NCI-H146 (cell line): ENCODE measurements at places on chromosomes 16 and 17.
A peak's percentile ranks its signal among the peaks of the same experiment; 100 is the strongest.

DNA sequence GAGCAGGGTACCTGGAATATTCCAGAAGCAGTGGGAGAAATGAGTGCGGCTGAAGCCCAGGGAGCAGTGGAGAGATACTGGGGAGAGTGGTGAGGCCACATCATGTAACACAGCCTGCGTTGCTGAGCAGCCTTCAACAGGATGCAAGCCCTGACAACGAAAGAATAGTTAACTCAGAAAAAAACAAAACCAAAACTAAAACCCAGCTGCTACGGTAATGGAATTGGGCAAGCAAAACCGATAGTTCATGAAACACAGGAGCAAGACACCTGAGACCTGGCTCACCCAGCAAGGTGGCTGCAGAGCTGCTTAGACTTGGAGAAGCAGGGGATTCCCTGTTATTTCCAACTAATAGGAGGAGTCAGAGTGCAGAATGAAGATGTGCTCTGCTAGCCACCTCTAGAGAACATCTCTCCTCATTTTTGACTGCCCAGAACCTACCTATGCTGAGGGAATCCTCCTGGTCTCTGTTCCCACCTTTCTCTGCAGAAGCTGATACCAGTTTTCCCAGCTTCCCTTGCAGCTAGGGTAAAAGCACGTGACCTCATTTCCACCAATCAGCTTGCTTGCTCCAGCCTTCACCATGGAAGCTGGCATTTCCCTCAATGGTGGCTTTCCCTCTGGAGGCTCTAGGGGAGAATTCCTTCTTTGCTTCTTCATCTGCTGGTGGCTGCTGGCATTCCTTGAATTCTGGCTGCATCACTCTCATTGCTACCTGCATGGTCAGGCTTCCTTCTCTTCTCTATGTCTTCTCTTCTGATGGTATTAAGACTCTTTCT is 59.4 kb upstream of the XYLT1 start:
- DNase-seq, result no peak

DNA sequence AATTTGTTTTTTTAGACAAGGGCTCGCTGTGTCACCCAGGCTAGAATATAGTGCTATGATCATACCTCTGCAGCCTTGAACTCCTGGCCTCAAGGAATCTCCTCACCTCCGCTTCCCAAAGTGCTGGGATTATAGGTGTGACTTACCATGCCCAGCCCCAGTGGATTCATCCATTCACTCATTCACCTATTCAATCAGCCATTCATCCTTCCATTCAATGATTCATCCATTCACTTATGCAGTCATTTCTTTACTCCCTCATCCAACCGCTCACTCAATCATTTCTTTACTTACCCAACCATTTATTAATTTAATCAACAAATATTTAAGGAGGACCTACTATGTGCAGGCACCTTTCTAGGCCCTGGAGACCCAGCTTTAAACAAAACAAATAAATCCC is 25.7 kb downstream of the DEXI start:
- no peak for DNase-seq

DNA sequence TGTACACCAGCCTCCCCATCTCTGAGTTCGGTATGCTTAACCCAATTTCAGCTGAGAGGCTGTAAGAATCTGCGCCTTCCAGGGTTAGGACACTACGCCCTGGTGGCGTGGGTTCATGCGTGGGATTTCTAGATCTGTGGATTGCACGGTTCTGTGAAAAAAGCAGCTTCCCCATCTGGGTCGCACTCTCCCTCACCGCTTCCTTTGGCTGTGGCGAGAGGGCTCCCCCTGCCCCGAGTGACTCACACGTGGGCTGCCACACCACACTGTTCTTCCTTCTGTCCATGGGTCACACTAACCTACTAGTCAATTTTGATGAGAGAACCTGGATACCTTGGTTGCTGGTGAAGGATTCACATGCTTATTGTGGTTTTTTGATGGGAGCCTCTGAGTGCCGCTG is 256.0 kb upstream of the MAF start:
- DNase-seq, result no peak

DNA sequence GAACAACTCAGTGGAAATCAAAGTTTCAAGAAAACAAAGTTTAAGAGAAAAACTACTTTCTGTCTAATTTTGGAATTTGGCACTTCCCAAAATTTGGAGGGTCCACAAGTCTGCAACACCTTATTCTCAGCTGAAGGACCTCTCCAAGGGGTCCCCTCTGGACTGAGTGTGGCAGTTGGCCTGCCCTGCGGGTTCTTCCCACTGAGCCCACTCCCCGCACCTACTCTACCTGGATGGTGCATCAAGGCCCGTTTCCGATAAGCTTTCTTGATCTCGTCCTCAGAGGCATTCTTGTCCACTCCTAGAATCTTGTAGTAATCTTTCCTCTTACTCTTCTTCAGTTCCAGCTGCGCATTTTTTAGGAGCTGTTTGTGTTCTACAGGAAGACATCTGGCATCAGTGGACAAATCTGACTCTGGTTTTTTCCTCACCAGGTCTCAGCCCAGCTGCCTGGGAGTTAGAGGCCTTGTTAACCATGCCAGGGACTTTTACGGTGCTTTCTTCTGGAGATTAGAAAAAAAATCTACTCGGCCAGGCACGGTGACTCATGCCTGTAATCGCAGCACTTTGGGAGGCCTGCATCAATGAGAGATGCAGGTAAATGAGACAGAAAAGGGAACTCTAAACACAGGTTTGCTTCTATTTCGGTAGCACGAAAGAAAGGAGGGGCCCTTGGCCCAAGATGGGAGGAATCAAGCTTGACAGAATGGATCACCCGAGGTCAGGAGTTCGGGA is 15.6 kb downstream of the CNP start:
- DNase-seq, result no peak

DNA sequence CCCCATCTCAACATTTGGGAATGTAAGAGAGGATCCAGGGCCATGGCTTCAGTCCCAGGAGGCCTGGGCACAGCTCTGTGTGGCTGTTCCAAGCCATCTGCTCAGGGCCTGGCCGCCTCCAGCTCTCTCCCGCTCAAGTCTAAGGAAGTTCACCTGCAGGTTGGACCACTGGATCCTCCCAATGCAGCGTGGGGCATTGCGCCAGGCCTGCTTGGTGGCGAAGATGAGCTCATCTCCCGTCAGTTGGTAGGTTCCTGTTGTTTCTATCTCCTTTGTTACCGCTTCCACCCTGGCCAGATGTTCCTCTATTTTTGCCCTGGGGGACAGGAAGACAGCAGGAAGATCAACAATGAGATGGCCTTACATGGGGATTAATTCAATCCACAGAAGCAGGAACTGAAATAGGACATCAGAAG is 17.5 kb downstream of the NOS2 start:
- no peak for DNase-seq

- DNase-seq, result no peak
Observed at GRCh38 chr16:80274576-80275191, 266.1 kb upstream of the DYNLRB2 start.

DNA sequence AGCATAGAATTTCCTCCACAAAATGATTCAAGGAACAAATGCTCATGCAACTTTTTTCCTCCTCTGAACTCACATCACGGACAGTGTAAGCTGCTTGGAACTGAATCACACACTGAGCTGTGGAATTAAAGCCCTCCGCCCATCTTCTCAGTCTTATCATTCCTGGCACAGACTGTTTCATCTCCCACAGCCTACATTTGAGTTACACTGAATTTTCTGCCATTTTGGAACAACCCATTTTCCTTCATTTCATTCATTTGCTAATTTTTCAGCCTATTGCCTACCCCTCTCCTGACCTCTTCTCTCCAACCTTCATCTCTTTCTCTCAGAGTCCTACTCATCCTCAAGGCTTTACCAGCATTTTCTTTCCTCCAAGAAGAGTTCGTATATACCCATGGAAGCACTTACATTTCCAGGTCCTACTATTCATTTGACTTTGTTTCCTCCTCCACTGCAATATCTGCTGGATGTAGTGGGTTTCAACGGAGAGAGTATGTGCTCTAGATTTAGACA is 39.1 kb upstream of the TOM1L1 start:
- no peak for DNase-seq

DNA sequence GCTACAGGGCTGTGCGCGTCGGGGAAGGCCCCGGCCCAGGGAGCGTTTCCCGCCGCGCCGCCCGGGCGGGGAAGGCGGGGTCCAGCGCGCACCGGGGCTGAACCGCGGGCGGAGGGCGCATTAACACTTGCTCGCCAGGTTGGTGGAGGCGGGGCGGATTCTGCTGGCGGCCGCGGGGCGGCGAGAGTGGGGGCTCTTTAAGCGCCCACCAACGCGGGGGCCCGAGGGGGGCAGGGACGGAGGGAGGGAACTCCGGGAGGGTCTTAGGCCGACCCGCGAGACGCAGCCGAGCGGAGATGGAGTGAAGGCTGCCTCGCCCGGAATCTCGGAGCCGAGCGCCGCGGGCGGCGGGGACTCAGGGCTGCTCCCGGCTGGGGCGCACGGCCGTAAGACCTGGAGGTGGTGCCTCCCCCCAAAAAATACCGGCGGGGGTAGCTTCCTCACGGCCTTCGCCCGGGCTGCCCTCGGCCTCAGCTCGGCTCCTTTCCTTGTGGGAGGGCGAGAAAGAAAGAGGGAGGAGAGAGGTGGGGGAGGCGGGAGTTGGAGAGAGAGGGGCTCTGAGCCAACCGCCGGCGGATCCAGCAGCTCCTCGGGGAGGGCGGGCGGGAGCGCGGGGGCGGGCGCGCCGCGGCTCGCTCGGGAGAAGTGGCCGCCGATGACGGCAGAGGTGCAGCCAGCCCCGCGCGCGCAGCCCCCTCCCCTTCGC is 415 bp upstream of the FOXF1 start:
- DNase-seq, result peak; percentile 9

DNA sequence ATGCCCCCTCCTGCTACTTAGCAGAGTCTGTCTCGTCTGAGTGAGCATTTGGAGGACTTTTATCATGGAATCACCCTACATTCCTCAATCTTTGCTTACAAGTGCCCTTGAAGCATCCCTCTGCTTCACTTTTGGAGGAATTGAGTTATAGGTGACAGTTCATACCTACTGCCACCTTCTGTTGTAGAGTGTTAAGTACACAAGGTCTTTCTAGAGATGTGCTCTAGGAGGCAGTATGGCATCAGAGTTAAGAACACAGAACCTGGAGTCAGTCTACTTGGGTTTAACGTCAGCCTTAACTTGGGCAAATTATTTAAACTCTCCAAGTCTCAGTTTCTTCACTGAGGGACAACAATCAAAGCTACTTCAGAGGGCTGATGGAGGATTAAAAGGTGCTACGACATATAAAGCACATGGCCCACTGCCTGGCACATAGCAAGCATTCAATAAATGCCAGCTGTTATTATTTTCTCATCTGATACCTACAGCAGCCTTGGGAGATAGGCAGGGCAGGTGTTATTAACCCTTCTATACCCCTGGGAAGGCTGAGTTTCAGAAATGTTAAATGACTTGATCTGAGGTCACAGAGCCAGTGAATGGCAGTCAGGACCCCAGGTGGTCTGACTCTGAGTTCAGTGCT is 62.2 kb downstream of the UTP18 start:
- DNase-seq, result peak; percentile 35

GRCh38 chr16:50879873-50880695 is 138.2 kb downstream of the CYLD start:
- peak; percentile 89 for DNase-seq

DNA sequence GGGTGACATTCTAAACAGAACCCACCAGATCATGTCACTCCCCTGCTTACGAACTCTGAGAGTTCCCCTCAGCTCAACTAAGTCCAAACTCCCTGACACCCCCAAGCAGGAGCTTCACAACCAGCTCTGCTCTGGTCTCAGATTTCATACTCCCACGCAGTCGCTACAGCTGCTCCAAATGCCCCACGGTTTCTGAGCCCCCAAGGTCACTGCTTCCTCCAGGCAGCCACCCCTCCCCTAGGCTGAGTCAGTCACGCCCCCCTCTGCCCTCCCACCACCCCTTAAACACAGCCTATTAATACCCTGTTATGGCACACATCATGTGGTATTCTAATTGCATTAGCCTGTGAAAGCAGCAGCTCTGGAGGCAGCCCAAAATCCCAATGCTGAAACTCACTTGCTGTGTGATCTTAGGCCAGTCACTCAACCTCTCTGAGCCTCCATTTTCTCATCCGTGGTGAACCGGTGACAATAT is 51.5 kb downstream of the GSG1L start:
- no peak for DNase-seq

DNA sequence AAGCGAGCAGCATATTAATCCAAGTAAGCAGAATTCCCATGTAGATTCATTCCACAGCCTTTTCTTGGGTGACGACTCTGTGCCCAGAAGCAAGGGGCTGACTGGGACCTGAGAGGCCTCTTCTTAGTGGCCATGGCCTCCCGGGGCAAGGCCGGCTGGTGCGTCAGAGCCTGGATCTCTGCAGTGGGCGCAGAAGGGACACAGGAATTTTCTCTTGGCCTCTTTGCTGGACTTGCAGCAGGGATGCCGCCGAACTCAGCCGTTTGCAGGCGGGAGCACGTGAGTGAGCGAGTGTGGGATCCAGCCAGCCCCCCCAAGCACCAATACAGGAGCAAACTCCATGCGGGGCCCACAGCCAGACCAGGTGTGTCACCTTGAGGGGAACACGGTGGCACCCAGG is 151.8 kb downstream of the RPTOR start:
- no peak for DNase-seq

DNA sequence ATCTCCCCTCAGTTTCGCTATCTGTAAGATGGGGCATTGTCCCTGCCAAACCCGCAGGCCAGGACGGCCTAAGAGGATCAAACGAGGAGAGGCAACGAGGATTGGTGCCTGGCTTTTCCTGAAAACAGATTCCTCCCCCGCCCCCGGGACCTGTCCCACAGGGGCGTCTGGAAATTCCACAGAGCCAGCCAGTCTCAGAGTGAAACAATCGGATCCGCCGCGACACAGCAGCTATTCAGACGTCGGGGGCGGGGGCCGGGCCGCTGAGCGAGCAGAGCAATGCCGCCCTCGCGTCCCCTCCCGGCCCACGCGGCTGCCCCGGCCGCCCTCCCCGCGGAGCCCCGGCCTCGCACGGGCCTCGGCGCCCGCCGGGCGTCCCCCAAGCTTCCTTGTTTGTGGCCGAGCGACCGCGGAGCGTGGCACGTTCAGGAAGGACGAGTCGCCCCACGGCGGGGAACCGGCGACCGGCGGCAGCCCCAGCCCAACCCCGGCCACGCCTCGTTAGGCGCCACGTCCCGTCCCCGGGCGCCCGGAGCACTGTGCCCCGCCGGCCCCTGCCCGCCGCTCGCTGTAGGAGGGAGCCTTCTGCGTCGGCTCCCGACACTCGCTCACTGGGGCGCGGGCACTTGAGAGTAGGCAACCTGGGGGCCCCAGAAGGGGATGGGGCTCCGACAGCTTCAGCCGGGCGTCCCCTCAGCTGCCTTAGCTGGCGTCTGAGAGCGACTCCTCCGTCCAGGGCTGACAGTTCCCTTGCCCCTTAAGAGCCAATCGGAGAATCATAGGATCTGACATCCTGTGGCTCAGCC is 29.6 kb upstream of the PHOSPHO1 start:
- peak; percentile 21 for DNase-seq
